ENCODE measurements at places on chromosomes 4 and X.

- no peak for DNase-seq
Observed at GRCh38 chrX:94288325-94288724, 614.3 kb downstream of the FAM133A start.

DNA sequence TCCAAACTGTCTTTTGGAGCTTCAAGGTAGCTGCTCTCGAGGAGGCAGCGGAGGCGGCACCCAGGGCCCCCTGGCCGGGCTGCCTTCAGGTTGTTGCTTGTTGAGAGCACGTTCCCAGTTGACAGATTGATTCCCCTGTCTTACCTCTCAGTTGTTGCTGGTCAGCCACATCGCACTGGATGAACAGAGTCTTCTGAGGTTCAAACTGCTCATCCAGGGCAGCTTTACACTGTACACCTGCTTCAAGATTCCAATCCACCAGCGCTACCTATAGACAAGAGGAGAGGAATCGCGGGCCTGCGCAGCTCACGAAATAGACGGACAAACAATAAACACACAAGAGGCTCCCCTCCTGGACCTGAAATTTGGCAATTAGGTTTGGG lies 497 bp downstream of the HPGD start:
- DNase-seq, result no peak

- DNase-seq, result peak; percentile 37
Observed at GRCh38 chr4:163048447-163048846, 118.2 kb downstream of the NAF1 start.

DNA sequence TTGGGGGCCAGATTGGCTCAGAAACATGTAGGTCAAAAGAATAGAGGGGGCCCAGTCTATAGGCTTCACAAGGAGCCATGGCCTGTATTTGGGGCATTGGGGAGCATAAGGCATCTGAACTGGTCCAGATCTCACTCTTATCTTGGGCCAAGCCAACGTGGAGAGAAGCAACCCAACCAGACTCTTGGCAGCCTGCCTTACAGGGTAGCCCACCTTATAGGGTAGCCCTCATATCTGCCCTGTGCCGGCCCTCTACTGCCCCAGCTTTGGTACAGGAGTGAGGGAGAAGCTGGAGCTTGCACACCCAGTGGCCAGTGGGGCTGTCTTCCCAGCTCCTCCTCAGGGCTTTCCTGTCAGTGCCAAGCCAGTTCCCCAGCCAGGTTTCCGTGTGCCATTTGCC lies 142.2 kb downstream of the AMMECR1 start:
- DNase-seq, result no peak

DNA sequence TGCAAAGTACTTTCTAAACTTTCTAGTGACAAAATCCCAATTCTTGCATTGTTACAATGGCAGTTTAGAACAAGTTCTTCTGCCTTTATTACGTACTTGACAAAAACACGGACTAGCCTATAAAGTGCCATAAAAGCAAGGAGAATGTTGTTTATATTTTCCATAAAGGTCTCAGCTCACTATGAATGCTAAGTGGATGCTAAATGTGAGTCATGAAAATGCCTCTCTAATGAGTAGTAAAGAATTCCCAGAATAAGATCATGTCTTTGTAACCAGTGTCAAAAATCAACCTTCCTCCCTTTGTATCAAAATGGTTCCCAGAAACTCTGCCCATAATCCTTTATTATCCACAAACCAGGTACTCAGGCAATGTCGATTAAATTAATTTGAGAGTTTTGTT lies 539.8 kb upstream of the SLIT2 start:
- no peak for DNase-seq

DNA sequence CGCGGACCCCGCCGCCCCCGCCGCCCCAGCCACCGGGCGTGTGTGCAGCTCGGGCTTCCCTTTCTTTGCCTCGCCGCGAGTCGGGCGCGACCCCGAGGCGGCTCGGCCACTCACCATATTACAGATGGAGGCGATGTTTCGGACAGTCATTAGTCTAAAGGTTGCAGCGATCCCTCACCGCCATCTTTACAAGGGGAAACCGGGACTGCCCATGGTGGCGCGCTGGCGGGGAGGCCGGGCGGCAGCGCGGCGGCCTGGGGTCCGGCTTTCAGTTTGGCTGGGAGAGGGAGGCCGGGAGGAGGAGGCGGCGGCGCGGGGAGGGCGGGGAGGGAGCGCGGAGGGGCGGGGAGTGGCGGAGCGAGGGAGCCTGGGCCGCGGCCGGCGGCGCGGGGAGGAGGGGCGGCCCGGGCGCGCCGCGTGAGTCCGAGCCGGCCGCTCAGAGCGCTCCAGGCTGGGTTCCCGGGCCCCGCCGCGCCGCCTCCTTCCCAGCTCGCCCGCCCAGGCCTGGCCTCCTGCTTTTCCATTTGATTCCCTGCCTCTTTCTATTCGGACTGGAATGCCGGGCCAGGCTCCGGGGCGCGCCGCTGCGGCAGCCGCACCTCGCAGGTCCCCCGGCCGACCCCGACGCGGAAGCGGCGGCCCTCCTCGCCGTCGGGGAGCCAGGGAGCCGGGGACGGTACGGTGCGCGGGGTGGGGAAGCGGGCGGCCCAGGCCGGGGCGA lies at the start of gene USP46:
USP46 (minus strand) TSS at position 301 of the 721 bp plus-strand sequence; CDS start at position 150, 151 bp downstream.
- DNase-seq, result peak; percentile 96

DNA sequence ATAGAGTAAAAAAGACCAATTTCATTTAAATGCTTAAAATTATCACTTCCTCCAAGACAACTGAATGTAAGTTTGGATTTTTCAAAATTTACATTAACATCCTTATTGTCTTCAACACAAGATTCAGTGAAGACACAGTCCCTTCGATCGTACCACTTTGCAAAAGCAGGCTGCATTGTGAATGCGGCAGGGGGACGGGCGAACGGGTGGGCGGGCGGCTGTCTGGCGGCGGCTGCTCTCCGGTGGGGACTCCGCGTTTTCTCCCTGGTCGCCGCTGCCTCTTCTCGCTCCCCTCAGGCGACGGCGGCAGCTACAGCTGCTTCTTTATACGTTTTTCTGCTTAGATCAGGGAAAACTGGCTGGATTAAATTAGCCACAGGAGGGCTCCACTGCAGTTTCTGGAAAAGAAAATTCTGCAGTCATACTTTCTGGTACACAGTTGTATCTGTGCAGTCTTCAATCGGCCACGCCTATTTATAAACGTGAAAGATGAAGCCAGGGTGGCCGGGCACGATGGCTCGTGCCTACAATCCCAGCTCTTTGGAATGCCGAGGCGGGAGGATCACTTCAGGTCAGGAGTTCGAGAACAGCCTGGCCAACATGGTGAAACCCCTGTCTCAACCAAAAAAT lies 33.9 kb upstream of the HPF1 start:
- no peak for DNase-seq

GRCh38 chr4:15855804-15856475 lies 77.8 kb downstream of the CD38 start:
- no peak for DNase-seq

- DNase-seq, result no peak
Observed at GRCh38 chr4:21134994-21135393, 434.7 kb downstream of the PACRGL start.

- DNase-seq, result no peak
Observed at GRCh38 chr4:26491449-26492170, 1.3 kb upstream of the CCKAR start.

GRCh38 chr4:122992057-122992456 lies 69.7 kb upstream of the NUDT6 start:
- DNase-seq, result no peak

DNA sequence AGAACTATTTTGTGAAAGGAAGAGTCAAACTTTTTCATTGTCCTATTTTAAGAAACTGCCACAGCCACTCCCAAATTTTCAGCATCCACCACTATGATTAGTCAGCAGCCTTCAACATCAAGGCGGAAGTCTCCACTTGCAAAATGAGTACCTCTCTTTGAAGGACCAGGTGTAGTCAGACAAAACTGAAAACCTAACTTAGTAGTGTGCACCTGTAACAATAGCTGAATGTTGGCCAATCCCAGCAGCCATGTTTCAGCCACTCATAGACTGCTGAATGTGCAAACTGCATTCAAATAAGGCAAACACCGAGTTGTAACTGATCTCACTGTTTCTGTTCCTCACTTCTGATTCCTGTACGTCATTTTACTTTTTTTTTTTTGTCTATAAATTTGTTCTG lies 341.1 kb downstream of the IL15 start:
- DNase-seq, result no peak

GRCh38 chr4:30536231-30536630 lies 183.9 kb upstream of the PCDH7 start:
- DNase-seq, result no peak

DNA sequence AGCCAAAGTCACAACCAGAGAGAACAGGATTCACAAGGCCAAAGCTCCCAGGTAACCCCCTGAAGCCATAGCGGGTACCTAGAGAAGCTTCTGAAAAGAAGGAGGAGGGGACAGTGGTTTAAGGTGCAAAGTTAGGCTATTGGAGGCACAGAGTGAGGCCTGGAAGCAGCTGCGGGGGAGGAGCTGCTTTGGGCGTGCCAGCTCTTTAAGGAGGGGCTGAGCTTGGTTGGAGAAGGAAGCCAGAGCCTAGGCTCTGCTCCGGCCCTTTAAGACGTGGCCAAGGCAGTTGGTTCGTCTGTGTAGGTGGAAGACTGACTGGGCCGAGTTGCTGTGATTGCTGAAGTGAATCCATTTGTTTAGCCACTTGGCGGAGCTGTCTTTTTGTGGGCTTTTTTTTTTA lies 1.5 kb downstream of the KLF8 start:
- peak; percentile 50 for DNase-seq

DNA sequence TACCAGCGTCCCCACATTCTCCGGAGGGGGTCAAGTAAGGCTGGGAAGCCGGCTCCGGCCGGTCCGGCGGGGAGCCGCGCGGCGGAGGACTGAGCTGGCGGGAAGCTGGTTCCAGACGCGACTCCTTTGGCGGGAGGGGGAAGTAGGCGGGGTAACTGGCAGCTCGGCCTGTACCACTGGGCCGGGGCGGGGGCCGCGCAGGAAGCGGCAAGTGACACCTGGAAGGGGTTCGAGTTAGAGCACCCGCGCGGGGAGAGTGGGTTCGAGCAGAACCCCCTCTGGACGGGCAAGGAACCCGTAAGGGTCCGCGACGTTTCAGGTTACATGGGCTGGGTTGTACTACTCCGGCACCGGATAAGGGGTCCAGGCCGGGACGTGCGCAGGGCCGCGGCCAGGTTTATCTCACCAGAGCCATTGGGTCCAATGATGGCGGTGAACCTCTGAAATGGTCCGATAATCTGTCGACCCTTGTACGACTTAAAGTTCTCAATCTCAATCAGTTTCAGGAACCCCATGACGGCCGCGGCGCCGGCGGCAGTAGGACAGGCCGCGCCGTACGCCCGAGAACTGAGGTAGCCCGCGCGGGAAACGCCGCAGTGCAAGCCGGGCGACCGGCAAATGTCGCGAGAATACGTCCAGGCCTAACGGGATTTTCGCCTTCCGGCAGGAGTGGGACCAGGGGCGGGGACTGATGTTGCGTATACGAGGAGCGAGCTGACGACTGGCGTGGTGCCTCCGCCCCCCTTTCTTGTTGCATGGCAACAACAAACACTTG lies at the start of gene SMC1A:
SMC1A (minus strand) TSS at position 569 of the 775 bp plus-strand sequence; CDS start at position 515, 54 bp downstream.
- peak; percentile 91 for DNase-seq

DNA sequence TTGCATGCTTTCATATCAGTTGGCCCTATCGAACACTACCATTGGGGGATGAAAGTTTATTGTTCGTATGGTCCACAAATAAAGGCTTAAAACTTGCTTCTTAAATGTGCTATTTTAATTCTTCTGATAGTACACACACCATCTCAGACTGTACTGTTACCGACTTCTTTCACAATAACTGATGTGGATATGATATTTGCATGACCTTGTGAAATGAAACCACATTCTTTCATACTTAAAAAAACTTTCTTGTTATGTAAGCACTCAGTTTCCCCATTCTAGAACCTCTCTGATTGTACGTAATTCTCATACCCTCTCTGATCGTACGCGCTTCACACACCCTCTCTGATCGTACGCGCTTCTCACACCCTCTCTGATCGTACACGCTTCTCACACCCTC lies 12.0 kb upstream of the WDR19 start:
- DNase-seq, result no peak

DNA sequence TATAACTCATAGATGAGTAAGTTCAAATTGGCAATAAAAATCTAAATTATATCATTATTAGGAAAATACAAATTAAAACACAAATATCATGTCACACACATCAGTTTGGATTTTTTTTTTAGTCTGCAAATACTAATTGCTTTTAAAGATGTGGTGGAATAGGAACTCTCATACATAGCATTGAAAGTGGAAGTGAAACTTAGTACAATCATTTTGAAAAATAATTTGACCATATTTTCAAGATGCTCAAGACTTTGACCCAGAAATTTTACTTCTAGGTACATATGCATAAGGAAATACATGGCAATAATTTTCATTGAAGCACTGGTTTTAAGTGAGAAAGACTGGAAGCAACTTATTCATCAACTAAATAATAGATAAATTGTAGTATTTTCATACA lies 147.5 kb upstream of the SMIM31 start:
- peak; percentile 8 for DNase-seq

GRCh38 chr4:183434666-183435190 lies 9.7 kb upstream of the CDKN2AIP start:
- DNase-seq, result no peak

DNA sequence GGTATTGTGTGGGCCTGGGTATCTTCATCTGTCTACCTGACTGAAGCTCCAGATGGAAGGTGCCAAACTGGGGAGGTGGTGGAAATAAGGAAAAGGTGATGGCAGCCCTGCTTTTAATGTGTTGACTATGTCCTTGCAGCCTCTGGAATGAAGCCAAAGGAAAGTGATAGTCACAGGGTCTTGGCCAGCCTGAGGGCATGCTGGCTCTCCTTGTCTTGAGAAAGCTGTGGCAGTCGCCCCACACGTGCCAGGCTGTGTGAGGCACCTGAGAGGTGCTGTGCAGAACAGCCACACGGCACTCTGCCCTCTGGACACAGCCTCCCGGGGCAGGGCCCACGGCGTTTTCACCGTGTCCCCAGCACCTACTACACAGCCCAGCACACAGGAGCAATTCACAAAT lies 77.6 kb downstream of the NAT8L start:
- DNase-seq, result no peak

DNA sequence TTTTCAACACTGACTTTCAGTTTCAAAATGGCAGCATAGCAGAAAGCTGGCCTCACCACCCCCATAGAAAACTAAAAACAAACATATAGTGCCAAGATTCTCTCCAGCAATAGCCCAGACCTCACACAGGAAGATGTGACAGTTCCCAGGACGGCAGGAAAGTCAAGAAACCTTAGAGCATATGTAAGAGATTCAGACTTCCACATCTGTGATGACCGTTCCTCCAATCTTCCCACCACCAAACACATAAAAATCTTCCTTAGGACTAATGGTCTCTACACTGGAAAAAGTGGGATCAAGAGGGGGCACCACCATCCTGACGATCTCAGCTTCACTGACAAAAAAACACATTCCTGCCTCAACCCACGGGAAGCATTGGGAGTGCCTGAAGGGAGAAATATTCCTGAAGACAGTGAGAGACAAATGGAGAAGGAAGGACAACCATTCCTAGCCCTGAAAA lies 134.1 kb upstream of the CPXCR1 start:
- DNase-seq, result no peak

- DNase-seq, result no peak
Observed at GRCh38 chrX:52359614-52360232, 9.1 kb upstream of the XAGE2 start.

GRCh38 chrX:40012039-40012867 lies 85.5 kb downstream of the BCOR start:
- DNase-seq, result peak; percentile 45

Data from GM20000 (cell line).